ENCODE measurements at places on chromosomes 13 and 19.

DNA sequence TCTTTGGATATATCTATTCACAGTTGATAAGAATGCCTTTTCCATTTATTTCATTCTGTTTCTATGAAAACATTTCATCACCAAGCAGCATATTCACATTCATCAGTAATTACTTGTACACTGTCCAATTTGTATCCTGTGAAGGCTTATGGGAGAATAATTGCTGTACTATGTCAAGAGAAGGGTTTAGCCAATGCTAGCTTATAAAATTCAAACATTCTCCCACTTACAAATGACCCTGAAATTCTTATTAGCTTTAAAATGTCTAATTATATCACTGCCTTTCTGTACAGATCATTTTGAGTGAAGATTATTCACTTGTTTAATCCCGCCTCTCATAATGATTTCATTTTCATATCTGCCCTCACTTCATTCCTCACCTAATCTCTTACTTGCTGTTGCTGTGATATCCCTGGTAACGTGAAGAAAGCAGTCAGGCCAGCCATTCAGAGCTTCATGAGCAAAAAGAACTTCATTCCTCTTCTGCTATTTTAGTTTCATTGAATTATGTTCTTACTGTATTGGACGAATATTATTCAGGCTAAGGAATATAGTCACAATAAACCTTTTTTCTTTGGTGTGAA, 778.7 kb downstream of the OLFM4 start:
- DNase-seq: no peak

GRCh38 chr13:28145049-28145448, 6.7 kb downstream of the PAN3 start:
- DNase-seq: no peak

GRCh38 chr13:24922387-24922744, 158.4 kb downstream of the RNF17 start:
- no peak for DNase-seq

DNA sequence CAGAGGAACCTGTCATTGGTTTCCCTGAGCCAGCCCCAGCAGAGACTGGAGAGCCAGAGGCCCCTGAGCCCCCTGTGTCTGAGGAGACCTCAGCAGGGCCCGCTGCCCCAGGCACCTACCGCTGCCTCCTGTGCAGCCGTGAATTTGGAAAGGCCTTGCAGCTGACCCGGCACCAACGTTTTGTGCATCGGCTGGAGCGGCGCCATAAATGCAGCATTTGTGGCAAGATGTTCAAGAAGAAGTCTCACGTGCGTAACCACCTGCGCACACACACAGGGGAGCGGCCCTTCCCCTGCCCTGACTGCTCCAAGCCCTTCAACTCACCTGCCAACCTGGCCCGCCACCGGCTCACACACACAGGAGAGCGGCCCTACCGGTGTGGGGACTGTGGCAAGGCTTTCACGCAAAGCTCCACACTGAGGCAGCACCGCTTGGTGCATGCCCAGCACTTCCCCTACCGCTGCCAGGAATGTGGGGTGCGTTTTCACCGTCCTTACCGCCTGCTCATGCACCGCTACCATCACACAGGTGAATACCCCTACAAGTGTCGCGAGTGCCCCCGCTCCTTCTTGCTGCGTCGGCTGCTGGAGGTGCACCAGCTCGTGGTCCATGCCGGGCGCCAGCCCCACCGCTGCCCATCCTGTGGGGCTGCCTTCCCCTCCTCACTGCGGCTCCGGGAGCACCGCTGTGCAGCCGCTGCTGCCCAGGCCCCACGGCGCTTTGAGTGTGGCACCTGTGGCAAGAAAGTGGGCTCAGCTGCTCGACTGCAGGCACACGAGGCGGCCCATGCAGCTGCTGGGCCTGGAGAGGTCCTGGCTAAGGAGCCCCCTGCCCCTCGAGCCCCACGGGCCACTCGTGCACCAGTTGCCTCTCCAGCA, 4.2 kb downstream of the ZNF574 start:
- DNase-seq: no peak

- no peak for DNase-seq
These were observed 184.8 kb downstream of the TEX29 start for GRCh38 chr13:111505175-111505777.

DNA sequence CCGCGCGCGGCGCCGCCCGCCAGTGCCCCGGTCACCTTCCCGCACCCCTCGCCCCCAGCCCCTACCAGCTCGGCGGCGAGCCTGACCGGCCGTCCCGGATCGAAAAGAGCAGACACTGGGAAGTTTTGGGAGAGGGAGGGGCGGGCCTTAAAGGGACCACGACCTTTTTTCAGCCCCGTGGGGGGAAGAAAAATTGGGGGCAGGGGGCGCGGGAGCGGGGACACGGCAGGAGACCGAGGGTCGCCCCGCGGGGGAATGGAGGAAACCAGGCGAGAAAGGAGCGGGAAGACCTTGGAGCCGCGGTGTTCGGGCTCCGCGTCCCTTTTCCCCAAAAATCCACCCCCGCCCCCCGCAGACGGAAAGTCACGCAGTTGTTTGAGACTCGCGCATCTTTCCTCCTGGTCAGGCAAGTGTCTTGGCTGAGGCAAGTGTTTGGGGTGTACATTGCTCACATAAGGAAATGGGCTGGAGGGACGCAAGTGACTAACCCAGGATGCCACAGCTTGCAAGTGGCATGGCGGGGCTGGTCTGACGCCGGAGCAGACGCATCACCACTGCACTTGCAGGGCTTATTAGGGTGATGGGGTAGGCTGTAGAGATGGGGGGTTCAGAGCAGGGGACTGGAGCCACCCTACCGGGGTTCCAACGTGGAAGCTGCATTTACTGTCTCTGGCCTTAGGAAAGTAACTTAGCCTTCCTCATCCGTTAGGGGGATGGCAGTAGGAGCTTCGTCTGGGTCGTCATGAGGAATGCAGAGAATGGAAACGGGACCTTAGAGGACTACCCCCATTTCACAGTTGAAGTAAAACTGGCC, 2.7 kb upstream of the HNRNPL start:
- no peak for DNase-seq

DNA sequence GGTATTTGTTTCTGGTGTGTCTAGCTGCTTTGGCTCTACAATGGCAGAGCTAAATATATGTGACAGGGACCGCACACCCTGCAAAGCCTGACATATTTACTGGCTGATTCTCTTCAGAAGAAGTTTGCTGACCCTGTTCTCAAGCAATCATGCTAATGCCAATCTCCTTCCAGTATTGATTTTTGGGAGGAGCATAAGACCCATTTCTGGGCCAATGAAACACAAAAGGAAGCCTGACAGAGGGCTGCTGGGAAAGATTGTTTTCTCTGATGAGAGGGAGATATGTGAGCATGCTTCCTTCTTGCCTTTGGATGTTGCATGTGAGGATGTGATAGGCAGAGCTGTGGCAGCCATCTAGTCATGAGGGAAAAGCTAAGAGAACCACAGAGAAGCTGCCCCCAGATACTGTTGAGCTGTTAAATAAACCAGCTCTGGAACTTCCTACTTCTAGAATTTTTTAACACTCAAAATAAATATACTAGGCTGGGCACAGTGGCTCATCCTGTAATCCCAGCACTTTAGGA, 31.4 kb upstream of the TPTE2 start:
- DNase-seq: no peak

- DNase-seq: no peak
These were observed 32.0 kb upstream of the TUBGCP3 start for GRCh38 chr13:112619730-112620631.

DNA sequence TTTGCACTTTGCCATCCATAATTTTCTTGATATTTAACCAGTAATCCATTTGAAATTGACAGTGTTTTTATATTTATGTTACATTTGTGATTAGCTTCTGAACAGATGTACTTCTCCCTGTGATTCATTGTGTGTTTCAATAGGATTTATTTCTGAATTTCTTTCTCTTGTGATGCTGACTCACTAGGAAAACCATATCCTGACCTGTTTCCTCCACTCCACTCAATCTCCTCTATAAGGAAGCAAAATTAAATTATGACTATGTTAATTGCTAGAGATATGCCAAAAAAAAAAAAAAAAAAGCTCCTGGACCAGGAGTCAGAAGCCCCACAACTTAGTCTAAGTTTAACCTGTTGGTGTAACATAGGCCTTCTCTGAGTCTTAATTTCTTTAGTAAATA, 614.6 kb upstream of the SPRY2 start:
- DNase-seq: no peak

GRCh38 chr13:41054919-41055619, 6.2 kb upstream of the WBP4 start:
- DNase-seq: no peak

DNA sequence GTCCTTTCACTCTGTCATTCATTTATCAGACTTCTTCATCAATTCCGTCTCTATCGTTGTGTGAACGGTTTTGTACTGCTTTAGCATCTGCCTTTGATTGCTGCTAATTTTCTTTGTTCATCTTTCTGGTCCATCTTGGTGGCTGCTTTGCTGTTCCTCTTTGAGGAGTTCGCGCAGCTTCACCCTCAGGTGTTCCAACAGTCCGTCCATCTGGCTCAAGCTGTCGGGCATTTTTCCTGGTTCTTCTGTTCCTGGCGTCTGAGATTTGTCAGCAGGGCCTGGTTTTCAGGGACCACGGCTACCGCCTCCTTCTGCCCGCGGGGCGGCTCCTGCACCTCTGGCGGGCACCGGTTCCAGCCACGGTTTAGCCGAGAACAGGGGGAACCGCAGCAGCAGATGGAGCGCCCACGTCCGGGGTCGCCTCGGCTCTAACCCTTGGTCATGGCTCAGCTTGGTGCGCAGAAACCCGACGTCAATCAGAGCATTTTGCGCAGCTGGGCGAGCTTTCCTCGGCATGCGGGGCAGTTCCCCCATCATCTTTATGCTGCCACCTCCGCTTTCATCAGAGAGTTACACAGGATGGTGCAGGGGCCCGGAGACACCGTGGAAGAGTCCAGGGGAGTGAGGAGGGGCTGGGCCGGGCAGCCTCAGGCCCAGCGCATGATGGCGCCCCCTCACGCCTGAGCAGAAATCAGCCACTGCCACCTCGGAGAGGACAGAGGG, 89.5 kb downstream of the ZNF100 start:
- no peak for DNase-seq

- DNase-seq: no peak
These were observed 465.0 kb downstream of the ITGBL1 start for GRCh38 chr13:101917475-101917810.

GRCh38 chr19:46311444-46311843, 14.6 kb downstream of the HIF3A start:
- no peak for DNase-seq

Data from LNCaP clone FGC (cell line).